ENCODE measurements at places on chromosomes 2 and 18.

DNA sequence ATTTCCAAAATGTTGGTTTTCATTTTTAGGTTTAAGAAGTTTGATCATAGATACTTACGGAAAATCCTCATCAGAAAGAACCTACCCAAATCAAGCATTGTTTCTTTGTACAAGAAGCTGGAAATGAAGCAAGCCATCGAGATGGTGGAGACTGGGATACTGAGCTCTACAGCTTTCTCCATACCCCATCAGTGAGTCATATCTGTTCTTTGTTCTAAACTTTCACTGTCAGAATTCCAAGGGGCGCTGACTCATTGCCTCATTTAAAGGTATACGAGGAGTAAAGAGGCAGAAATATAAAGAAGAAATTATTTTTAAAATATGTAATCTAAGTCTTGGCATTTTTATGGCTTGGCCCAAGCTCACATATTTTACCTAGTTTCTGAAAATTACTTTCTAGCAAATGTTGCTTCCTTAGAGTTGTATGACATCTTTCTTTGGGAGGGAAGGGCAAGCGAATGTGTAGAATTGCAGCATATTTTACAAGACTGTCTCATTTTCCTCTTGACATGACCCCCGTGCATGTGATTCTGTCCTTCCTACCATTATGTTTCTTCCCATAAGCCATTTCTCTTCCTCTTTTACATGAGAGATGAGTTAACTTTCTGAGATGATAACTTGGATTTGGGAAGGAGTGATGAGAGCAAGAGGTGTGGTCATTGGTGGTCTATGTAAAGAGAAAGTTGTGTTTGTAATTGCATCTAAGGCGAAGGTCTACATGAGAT, 41.2 kb downstream of the SLC9A4 start:
- no peak for DNase-seq

DNA sequence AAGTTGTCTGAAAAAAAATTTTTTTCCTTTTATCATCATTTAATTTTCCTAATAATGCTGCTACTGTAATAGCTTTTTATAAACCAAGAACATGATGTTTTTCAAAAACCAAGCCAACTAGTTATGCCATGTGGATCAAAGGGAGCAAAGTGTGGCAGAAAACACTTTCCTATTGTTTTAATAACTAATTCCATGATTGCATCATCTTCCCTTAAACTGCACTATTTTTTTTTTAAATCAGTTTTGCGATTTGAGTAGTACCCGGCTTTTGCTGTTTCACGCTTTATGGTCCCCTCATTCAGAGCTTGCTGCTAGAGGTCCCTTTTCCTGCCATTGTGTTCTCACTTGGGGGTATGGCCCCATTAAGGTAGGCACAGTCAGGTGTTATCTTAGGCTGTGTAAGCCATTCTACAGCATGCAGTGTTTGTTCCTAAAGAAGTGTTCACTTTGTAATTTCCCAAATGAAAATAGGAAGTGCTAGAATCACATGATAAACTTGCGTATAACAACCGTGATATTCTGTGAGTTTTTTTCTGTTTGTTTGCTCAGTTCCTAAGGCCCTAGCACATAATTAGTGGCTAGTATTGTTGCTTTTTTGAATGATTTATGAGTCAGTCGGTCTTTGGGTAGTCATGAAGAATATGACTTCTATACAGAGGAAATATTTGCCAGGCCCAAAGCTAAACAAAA, 225.8 kb downstream of the PTGR3 start:
- peak; percentile 99 for DNase-seq

DNA sequence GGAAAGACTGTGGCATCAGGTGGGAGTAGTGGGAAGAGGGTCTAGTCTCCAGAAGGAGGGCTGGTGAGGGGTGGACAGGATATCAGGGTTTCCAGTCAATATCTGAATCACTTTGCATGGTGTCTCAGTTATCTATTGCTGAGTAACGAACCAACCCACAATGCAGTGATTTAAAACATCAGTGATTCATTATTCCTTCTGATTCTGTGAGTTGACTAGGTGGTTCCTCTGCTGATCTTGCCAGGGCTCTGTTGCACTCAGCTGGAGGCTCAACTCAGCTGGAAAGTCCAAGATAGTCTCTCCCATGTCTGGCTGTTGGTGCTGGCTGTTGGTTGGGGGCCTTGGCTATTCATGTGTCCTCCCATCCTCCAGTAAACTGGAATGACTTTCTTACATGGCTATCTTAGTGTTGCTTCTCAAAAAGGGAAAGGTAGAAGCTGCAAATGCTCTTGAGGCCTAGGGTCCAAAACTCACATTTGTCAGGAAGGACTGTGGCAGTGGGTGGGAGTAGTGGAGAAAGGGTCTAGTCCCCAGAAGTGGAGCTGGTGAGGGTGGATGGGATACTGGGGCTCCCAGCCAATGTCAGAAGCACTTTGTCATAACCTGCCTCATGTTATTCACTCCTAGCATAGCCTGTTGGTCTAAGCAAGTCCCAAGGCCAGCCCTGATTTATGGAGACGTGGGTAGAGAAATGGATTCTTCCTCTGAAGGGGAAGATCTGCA, 13.9 kb downstream of the IL1F10 start:
- no peak for DNase-seq

GRCh38 chr18:59918997-59919396, 19.2 kb downstream of the PMAIP1 start:
- DNase-seq, result no peak

DNA sequence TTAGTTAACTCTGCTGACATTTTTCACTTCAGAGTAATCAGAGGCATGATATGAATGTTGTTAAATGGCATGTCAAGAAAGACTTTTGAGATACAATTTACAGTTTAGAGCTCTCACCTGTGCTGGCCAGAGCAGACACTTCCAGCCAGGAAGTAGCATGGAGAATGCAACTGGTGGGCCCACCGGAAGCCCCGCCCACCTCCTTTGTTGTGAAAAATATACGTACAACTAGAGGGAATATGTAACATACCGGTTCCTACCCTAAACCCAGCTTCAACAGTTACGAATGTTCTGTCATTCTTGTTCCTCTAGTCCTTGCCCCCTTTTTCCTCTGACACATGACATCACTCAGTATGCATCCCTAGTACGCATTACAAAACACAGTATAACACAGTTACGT, 70.2 kb upstream of the ITM2C start:
- no peak for DNase-seq

GRCh38 chr2:70541481-70542020, 12.1 kb downstream of the TGFA start:
- DNase-seq, result no peak

DNA sequence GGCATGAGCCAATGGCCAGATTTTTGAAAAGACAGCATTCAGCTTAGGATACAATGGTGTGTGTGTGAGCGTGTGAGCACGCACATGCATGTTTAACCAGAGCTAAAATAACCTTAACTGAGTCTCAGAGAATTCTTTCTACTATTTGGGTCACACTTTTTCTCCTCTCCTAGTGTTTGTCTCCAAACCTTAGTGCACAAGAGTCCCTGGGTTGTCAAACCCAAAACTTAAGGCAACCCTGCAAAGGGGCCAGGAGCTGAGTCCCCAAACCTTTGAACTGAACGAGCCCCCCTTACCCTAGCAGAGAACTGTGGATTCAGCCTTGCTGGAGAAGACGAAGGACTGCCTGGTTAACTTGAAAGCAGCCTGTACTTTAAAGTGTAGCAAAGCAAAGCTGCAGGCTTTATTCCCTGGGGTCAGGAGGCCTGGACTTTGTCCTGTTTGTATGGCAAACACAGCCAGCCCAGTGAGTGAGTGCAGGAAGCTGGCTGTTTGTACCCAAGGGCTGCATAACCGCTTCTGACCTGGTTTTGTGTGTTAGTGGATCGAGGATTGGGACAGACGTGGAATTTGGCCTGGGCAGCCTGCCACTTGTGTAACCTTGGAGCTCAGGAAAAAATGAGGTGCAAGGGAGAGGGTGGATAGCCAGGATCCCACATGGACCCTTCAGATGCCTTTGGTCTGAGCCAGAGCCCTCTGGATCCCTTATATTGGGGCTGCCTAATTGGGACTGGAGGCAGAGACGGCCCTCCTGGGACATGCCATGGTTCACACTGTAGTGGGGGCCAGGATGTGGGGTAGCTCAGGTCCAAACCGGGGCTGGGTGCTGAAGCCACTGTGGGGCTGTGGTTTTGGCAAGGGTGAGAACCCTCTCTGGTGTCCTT, 6.4 kb upstream of the PSMD1 start:
- no peak for DNase-seq

DNA sequence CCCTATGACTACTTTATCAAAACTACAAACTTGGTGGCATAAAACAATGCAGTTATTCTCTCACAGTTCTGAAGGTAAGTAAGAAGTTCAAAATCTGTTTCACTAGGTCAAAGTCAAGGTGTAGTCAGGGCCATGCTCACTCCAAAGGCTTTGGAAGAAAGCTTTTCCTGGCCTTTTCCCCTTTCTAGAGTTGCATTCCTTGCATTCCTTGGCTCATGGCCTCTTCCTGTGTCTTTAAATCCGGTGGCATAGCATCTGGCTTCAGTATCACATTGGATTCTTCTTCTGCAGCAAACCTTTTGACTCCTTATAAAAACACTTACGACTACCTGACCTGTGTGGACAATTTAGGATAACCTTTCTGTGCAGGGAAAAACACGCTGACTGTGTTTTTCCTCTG, 543.5 kb upstream of the HNMT start:
- no peak for DNase-seq

Data from NCI-H2081 treated with DMSO at 0.1 percent for 48 hours (cell line).